Skeletal muscle cell (primary cell): ENCODE measurements at places on chromosomes 1 and 21.

DNA sequence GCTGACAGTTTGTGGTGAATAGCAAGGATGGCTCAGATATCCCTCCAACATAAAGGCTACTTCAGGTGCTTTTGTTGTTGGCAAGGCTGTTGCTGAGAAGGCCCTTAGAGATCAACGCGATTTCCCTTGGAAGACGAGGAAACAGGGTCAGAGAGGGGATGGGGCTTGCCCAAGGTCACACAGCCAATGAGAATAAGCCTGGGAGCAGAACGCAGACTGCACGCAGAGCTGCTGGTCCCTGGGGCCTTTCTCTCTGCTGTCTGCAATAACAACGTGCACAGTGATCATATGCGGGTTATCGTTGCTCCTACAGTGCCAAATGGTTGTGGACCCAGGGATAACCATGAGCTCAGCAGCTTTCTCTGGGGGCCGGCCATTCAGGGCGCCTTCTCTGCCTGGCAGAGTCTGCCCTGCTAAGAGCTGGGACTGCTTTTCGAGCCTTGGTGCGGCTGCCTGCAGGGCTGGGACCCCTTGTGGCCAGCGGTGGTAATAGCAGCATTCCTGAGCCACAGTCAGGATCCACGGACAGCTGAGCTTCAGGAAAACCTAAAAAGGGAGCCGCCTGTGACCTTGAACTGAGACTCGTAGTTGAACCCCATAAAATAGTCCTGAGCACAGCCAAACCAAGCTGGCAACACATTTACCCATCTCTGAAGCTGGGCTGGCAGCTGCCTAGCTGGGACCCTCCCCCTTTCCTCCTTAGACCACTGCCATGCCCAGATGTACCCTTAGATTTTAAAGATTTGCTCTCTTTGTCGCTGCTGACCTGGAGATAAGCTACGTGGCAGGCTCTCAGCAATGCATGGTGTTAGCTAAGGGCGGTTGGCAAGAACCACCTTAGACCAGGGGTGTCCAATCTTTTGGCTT, 39.8 kb downstream of the HTR6 start:
- peak; percentile 25 for DNase-seq

GRCh38 chr1:20640183-20640597, 6.9 kb downstream of the PINK1 start:
- peak; percentile 9 for DNase-seq

- DNase-seq: no peak
Observed at GRCh38 chr1:64505232-64505943, 35.5 kb downstream of the CACHD1 start.

- peak; percentile 7 for DNase-seq
Observed at GRCh38 chr1:175887981-175888428, 144.6 kb upstream of the TNR start.

GRCh38 chr1:245041058-245041698, 113.6 kb upstream of the KIF26B start:
- DNase-seq: no peak

DNA sequence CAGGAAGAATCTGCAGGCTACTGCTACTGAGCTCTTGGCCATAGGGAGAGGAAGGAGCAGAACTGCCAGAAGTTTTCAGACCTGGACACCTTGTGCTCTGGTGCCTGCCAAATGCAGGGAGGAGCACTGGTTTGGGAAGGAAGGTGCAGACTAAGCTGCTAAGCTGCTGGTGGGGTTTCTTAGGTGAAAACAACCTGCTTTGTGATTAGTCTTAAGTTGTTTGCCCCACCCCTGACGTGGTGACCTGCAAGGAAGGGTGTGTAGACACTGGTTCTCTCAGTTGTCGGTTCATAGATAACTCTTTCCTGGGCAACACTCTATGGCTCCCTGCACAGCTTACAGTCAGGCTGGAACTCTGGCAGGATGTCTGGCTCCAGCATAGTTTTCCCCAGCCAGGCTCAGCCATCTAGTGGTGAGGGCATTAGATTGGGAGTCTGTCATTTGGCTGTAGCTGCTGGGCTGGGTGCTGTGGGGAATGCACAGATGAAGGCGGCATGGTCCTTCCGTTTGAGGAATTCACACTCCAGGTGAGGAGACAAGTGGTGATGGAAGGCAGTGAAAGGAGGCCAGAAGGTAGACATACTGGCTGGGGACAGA, 10.3 kb upstream of the S100A10 start:
- no peak for DNase-seq

GRCh38 chr1:180939073-180939710, 26.5 kb downstream of the KIAA1614 start:
- DNase-seq: no peak

- no peak for DNase-seq
Observed at GRCh38 chr1:30462826-30463425, 260.5 kb downstream of the MATN1 start.

DNA sequence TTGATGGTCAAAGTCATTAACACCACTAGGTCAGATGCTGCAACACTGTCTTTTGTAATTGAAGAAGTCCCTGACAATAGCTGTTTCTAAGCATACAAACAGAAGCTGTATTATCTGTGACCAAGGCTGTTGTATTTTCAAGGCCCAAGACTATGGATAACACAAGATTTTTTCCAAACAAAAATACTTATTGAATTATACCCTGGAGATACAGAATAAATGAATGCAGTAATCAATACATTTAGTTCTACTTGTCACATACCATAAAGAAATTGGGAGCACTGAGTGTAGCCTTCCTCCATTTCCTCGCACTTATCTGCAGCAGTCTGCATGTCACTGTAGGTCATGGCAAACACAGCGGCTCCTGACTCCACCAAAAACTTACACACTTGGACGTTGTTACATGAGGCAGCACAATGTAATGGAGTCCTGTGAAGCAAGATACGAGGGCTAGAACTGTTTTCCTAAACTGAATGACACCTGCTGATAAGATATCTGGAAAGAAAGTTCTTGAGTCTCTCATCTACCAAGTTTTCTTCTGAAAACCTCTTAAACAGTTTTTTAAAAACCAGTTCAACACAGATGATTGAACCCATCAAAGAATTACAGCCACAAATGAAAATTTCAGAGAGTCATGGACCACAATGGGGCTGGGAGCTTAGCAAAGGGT, 56.9 kb downstream of the TP53BP2 start:
- no peak for DNase-seq
